ENCODE measurements at places on chromosomes 13 and 19.

GRCh38 chr19:40251244-40251643 lies 24.8 kb upstream of the CCNP start:
- DNase-seq, result no peak

GRCh38 chr19:5844456-5845433 lies 5.2 kb upstream of the FUT6 start:
- DNase-seq, result no peak

DNA sequence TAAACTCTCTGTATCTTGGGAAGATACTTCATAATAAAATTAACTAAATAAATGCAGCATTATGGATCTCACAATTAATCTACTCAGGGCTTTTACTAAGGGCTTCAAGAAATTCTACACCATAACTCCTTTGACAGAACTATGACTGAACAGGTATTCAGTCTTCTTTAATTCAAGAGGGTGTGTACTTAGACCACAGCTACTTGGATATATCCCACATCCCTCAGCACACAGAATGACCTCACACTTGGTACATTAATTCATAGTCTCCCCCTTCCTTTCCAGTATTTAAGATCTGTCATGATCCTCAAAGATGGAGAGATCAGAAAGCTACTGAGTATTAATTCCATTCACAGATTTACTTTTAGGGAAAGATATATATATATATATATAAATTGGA lies 11.6 kb downstream of the DIAPH3 start:
- DNase-seq, result no peak

DNA sequence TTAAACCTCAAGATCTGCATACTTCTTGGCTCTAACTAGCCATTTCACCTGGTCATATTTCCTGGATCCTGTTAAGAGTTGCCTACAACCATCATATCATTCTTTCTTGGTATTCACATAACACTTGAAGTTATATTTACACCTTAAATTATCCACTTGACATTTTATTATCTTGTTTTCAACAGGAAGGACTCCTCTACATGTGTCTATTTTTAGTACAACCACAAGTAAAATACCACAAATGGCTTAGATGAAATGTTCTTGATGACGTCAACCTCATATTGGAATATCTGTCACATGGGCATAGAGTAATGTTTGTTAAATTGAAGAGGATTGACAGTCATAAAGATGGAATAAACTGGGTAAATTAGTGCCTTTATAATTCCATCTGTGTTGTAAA lies 9.4 kb downstream of the PCDH20 start:
- no peak for DNase-seq

DNA sequence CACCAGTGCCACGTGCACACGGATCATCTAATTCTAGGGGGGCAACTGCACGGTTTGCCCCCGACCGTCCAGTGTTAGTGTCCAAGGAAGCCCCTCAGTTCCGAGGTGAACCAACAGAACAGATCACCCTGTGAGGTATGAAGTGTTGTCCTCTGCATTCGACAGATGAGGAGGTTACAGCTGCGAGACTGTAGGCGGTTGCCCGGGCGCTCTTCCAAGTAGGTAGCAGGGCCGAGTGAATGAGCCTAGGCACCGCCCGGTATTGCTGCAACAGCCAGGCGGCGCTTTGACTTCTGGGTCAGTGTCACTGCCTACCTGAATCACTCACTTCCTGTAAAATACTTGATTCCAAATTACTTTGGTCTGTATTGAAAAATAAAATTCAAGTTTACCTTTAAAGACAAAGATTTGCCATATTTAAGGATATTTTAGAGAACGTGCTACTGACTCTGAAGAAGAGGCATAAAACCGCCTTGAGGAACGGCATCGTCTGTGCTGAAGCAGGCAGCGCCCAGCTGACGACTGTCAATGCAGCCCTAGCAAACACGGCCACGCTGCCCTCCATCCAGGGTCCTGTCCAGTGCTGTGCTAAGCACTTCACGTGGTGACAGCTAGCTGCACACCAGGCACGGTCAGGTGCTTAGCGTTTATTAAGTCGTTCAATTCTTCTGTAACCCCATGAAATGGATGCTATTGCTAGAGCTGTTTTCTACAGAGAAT lies 19.3 kb upstream of the RASA3 start:
- peak; percentile 35 for DNase-seq

- DNase-seq, result peak; percentile 26
Observed at GRCh38 chr13:48232420-48233045, 473 bp upstream of the ITM2B start.

DNA sequence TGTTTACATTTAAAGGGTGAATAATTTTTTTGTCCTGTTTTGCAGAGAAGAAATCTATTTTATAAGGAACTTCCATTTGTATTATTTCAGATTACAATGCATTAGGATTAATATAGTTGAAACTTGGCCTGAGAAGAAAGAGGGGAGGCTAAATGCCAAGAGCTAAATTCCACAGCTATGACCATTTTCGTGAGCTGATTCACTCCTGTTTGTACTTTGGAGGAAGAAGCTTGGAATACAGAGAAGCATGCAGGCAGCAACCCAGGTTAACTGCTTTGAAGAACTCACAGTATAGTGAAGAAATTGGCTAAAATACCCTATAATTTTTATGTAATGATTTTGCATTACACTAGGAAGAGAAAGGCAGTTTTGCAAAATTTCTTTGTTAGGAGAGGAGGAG lies 309.4 kb upstream of the KLF12 start:
- peak; percentile 88 for DNase-seq

GRCh38 chr13:95146486-95146885 lies 154.8 kb downstream of the ABCC4 start:
- no peak for DNase-seq

DNA sequence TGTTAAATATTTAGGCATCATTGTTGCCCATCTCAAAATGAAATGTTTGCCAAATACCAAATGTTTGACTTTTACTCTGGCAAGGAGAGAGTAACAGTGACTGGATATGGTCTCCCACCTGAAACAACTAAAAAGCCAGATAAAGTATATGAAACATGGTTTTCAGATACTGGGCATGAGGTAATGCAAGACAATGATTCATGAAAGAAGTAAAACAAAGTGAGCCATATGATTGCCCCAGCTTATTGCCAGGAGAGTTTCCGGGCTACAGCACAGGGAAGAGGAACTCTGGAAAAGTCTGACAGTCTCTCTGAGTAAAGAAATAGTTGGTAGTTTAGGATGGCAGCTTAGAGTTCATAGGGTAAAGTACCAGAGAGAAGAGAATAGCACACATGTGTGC lies 354.6 kb downstream of the DNAJC15 start:
- DNase-seq, result peak; percentile 24

GRCh38 chr13:46101484-46102254 lies 3.2 kb downstream of the CPB2 start:
- DNase-seq, result no peak

- no peak for DNase-seq
Observed at GRCh38 chr19:46320559-46320958, 23.7 kb downstream of the HIF3A start.

DNA sequence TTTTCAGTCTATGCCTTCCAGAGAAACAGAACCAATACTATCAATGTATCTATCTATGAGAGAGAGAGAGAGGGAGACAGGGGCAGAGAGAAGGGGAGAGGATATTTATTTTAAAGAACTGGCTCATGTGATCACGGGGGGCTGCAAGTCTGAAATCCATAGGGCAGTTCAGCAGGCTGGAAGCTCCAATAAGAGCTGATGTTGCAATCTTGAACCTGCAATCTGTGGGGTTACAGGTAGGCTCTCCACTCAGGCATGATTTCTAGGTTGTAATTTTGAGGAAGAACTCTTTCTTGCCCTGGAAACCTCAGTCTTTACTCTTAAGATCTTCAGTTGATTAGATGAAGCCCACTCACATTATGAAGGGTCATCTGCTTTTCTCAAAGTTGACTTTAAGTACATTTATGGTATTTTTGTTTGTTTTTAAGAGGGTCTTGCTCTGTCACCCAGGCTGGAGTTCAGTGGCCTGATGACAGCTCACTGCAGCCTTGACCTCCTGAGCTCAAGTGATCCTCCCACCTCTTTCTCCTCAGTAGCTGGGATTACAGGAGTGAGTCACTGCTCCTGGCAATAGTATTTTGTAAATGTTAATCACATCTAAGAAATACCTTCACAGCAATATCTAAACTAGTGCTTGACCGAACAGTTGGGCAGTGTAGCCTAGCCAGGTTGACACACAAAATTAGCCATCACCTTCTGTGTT lies 376.4 kb downstream of the FGF9 start:
- no peak for DNase-seq

GRCh38 chr19:17719730-17720400 lies 585 bp downstream of the MAP1S start:
- DNase-seq, result no peak

DNA sequence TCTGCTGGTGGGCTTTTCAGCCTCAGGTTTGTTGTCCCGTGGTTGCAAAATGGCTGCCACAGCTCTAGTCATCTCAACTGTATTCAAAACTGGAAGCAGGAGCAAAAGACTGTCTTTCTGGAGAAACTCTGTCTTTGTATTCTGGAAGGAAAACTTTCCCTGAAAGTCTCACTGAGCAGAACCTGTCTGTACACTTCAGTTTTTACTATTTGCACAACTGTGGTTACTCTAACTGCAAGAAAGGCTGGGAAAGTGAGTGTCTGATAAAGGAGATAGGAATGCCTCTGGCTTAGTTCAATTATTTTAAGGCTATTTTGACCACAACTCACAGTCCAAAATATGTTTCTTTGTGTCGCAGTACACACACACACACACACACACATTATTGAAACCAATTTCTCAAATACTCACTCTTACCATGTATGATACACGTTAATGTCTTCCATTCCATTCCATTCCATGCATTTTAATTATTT lies 49.7 kb upstream of the EHD2 start:
- DNase-seq, result peak; percentile 88

- DNase-seq, result no peak
Observed at GRCh38 chr19:33866696-33867095, 70.0 kb downstream of the KCTD15 start.

- DNase-seq, result no peak
Observed at GRCh38 chr13:51928231-51928630, 66.5 kb downstream of the CCDC70 start.

DNA sequence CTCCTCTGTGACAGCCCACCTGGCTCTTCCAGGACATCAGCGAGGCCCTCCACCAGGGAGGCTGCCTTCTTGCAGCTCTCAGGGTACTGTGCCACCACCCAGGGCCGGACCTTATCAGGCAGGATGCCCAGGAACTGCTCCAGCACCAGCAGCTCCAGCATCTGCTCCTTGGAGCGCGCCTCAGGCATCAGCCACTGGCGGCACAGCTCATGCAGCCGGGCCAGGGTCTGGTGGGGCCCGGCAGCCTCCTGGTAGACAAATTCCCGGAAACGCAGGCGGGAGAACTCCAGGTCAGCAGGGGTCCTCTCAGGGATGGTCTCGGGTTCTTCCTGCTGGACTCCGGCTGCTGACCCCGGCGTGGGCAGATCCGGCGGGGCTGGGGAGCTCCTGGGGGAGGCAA lies 8.2 kb downstream of the ZSCAN18 start:
- no peak for DNase-seq

DNA sequence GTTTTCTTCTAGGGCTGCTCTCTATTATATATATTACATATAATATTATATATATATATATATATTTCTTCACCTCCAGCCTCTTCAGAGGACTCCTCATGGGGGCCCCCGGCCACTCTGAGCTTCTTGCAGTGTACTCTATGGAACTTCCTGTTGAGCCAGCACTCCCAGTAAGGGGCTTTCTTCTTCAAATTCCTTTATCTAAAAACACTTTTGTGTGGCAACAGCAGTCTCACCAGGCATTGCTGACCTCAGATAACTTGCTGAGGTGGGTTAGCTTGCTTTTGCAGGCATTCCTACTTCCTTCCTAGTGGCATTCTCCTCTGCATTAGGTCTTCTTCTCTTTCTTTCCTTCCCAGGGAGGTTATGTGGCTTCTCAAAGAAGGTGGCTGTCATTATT lies 381.5 kb downstream of the MYO16 start:
- no peak for DNase-seq

GRCh38 chr13:44352202-44352601 lies 21.4 kb upstream of the SERP2 start:
- DNase-seq, result no peak

GRCh38 chr13:99861771-99862170 lies 109.8 kb downstream of the ZIC5 start:
- no peak for DNase-seq

DNA sequence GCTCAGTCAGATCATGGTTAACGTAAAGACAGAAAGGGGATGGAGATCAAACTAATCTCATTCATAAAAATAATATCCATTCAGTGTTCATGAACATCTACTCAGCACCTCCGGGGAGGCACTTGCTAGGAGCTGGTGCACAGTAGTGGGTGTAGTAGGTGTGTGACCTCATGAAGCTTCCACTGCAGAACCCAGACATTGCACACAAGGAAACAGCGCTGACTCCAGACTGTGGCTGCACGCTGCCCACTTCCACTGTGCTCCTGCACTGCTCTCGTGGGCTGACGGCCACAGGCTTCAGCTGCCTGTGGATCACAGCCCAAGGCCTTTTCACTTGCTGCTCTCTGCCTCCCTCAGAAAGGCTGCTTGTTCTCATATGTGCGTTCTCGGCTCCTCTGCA lies 214.4 kb upstream of the ZNF507 start:
- no peak for DNase-seq

DNA sequence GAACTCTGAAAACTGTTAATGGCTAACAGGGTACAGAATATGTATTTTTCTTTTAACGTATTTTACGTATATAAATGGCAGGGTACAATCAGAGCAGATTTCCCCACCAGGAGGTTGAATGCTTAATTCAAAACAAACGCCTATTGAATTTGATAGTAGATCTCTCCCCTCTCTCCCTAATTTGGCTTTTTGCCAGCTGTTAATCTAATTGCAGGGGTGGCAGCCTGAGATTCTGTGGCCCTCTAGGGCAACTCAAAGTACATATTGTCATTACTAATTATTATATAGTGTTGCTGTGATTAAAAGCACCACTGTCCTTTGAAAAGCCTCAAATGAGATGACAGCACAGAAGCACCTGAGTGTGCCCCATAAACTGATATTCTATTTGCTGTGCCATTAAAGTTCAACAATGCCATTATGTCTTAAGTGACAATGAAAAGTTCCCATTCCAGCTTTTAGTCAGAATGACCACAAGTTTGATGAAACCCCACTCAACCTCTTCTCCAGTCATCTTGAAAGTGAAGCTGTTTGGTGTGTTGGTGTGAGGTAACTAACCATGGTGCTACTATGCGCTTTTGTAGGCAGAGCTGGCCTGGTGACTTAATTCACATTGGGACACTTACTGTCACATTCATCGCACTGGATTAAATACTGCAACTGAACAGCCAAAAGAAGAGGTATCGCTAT lies 351.4 kb downstream of the KCNRG start:
- DNase-seq, result no peak

- DNase-seq, result no peak
Observed at GRCh38 chr13:96274046-96274445, 184.1 kb downstream of the HS6ST3 start.

- DNase-seq, result no peak
Observed at GRCh38 chr19:54523403-54523802, 20.8 kb downstream of the LAIR2 start.

DNA sequence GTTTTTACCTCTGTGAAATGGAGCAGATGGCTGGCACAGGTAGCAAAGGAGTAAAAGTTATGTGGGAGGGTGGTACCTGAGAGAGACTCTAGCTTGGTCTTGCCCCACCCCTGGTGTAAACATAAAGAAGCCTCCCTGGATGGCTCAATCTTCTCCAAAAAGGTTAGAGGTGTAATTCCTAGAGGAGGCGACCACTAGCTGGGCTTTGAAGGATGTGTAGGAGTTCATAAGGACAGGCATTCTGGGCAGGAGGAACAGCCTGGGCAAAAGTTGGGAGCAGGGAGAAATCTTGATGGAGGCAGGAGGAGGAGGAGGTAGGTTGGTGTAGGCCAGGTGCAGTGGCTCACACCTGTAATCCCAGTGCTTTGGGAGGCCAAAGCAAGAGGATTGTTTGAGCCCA lies 7.8 kb upstream of the ICAM4 start:
- no peak for DNase-seq
